Effector CD4-positive, alpha-beta T cell (primary cell): ENCODE measurements at places on chromosomes 3 and 15.

GRCh38 chr15:45156744-45157455, 27.1 kb downstream of the DUOX1 start:
- no peak for DNase-seq

DNA sequence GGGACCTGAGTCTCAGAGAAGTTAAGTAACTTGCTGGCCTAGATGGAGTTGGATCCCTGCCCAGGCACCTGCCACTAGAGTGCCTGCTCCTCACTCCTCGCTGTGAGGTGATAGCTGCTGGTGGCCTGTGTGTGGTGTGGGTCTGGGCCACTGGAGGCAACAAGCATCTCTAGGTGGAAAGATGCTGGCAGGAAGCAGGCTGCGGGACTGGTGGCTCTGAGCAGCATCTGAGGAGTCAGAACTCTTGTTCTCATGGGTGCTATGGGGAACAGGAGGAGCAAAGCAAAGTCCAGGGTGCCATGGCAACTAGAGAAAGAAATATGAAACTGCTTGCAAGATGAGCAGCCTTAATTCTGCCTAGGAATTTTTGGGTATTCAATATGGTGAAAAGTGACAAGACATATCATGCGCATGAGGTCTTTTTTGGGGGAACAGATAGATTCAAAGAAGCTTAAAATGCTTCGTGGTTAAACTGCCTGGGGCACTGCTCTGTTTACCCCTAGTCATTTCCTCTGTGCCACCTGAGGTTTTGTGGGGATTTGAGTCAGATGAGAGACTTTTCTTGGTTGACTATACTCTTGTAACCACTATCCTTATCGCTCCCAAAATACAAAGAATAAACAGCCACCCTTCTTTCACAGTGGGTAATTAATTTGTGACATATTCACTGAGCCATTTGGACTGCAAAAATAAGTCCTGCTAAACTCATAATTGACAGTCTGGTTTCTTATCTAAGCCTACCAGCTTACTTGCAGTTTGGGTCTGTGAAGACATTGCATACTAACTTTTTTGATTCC, 50.3 kb downstream of the MED12L start:
- DNase-seq, result no peak

- no peak for DNase-seq
Measured at GRCh38 chr15:76123031-76123430, 63.2 kb downstream of the TMEM266 start.

DNA sequence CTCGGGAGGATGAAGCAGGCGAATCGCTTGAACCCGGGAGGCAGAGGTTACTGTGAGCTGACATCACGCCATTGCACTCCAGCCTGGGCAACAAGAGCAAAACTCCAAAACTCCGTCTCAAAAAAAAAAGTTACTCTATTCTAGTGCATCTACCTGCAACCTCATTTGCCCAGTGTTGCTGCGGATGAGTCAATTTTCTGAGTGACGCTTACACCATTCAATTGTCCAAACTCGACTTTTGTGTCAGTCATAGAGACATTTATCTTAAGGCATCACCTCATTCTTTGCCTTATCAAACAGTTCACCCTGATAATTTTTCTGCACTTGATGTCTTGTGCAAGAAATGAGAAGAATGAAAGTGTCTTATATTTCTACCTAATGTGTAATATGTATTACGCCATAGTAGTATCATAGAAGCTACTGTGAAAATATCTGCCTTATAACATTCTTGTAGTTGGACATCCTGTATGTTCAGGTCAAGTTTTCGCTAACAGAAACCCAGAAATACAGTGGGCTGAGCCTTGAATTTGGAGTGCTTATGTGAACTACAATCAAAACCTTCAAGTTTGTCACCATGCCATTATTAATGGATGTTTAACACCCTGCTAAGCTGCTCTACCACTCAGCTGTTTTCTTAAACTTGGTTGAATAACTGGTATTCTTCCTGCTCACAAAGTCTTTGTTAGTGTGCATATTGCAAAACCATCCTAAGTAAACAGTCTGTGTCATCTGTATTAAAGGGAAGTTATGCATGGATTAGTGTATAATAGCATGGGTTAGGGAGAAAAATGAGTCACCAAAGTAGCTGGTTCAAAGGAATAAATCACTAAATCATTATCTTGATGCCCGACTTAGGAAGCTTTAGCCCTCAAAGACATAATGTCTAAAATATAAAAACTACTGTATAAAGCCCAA, 531.0 kb upstream of the NR2F2 start:
- no peak for DNase-seq
